ENCODE measurements at places on chromosomes 3 and 15.

- peak; percentile 78 for DNase-seq
These were observed 17.2 kb downstream of the TNFAIP8L3 start for GRCh38 chr15:51077221-51078153.

DNA sequence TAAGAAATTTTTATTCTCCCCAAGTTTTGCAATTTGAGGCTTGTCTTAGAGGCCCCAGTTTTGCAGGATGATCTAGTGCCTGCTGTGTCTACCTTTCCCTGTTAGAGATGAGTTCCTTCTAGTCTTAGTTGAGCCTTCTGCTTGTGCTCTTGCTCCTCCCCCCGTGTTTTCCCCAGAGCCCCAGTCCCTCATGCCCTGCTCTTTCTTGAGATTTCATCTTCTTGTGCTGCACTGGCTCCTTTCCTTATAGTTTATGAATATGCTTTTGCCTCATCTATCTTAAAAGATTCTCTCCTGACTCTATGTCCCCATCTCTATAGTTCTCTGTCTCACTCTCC, 4.7 kb downstream of the GAP43 start:
- DNase-seq = no peak

DNA sequence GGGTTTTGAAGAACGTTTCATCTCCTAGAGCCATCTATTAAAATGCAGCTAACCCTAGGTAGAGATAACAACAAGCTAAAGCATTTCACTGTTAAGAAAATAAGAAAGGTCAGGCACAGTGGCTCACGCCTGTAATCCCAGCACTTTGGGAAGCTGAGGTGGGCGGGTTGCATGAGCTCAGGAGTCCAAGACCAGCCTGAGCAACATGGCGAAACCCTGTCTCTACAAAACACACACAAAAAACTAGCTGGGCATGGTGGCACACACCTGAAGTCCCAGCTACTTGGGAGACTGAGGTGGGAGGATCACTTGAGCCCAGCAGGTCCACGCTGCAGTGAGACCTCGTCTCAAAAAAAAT, 5.4 kb upstream of the TBC1D5 start:
- no peak for DNase-seq

DNA sequence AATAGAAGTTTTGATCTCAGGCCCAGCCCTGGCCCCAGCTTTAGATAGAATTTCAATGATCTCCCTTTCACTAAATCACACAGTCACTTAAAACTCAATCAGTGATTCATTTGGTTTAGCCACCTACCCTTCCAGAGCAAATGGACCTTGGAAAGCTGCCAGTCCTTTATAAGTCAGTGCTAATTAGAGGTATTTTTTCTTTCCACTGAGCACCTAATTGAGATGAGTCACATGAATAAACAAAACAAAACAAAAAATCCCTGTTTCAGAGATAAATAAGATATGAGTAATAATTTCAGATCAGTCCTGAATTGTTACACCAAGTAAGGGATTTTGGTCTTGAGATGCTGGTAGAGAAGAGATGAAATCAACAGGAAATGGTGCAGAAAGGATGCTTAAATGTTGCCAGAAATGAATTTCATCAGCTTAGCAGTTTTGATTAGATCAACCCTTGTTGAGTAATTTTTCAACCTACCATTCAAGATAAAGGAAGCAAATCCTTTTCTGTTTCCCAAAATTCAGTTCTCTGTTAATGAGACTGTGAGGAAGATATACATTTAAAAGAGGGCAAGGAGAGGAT, 352.0 kb upstream of the COL8A1 start:
- DNase-seq = no peak

- no peak for DNase-seq
These were observed 29.5 kb downstream of the KCNAB1 start for GRCh38 chr3:156149876-156150275.

GRCh38 chr3:25818335-25818734, 28.4 kb downstream of the OXSM start:
- DNase-seq = no peak

- no peak for DNase-seq
These were observed 98.6 kb downstream of the ZIC1 start for GRCh38 chr3:147507638-147508286.

DNA sequence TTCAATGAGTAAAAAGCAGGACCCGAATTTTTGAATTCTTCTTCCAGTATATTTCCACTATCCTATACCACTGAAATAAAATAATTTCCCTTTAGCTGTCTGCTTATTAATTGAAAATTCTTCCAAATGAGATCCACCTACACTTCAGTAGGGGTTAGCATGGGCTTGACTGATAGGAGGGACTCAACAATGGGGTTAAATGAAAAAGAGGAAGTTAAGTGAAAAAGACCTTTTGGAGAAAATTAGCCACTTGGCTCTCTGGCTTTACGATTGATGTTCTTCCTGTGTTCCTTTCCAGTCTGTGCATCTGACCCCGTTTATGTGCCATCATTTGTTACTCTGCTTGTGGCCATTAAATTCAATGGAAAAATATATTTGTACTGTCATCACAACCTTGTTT, 54.0 kb upstream of the GCNT3 start:
- no peak for DNase-seq

DNA sequence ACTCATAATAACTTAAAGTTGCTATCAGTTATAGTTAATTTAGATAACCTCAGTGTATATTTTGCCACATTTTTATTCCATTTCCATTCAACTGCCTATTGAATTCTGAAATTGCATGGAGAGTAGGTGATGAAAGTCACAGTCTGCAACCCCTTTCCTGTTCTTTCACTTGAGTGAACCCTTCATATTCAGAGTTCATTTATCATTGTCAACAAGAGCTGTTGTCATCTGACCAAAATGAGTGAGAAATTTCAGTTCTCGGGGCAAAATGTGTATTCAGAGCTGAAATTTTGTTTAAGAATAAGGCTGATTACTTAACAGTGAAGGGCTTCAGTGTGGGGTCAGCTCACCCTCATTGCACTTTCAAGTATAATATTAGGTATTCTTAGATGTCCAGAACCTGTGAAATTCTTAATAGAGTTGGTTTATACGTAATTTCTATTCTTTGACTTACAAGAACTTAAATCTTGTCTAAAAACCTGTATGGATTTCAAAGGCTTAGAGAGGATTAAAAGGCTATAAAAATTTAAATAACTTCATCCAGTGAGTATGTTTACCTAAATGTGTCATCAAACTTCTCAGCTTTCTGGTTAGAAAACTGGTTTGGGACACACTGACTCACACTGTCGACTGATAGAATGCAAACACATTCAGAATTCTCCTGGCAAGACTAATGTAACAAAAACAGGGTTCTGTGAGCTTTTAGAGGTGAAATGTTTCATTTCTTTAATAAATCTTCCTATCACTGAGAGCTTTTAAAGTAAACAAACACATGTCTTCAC, 92.2 kb downstream of the CMSS1 start:
- no peak for DNase-seq

DNA sequence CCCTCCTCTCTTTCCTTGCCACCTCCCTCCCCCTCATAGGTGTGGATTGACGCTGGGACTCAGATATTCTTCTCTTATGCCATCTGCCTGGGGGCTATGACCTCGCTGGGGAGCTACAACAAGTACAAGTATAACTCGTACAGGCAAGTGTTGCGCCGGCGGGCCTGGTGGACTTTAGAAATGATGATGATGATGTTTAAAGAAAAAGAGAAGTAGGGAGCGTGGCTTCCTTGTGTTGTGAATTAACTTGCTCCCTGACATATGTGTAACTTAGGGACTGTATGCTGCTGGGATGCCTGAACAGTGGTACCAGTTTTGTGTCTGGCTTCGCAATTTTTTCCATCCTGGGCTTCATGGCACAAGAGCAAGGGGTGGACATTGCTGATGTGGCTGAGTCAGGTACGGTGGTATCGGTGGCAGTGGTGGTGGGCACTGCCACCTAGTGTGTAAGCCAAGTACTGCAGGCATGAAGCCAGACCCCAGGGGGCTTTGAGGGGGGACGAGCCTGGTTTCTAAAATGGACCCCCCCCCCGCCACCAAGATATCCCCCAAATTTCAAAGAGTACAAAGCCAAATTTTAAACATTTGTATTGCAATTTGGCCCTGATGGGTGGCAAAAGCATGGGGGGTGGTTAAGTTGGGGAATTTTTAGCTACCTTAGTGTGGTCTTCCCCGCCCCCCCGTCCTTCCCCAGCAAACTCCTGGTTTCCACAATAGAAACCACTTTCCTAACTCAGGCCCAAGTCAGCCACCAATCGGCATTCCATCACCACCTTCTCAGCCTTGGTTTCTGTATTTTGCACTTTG, 65.6 kb downstream of the SLC6A6 start:
- DNase-seq = peak; percentile 52

DNA sequence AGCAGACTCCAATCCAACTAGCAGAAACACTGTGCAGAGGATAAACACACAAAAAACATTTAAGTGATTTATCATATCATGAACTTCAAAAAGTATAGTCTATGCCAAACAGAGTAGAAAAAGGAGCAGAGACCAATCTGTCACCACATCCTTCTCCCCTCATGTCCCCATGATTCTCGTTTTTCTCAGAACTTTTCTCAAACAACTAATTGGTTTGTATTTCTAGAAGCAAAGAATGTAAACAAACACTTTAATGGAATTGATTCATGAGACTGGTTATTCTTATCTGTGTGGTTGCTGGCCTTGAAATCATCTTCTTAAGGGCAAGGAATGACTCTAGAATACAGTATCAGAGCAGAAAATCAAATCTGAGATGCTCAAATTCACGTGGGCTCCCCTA, 294.2 kb upstream of the THBS1 start:
- DNase-seq = no peak

GRCh38 chr3:94251566-94251965, 188.7 kb downstream of the NSUN3 start:
- no peak for DNase-seq

GRCh38 chr3:195180490-195181112, 90.4 kb downstream of the XXYLT1 start:
- DNase-seq = no peak

GRCh38 chr3:189845069-189845468, 213.9 kb downstream of the TP63 start:
- DNase-seq = no peak
